ENCODE measurements at places on chromosomes 16 and 17.
A peak's percentile ranks its signal among the peaks of the same experiment; 100 is the strongest.

DNA sequence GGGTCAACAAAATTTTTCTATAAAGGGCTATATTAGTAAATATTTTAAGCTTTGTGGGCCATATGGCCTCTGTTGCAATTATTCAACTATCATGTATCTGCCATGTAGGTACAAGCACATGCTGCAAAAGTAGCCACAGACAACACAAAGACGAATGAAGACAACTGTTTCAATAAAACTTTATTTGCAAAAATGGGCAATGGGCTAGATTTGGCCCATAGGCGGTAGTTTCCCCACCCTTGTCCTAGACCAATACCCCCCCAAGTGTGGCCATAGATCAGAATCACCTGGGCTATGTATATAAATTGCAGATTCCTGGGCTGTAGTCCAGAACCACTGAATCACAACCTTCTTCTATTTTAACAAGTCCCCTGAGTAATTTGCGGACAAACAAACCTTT lies 331.0 kb upstream of the PSMD7 start:
- DNase-seq = no peak

GRCh38 chr17:11916091-11916490 lies 81.2 kb downstream of the ZNF18 start:
- DNase-seq = no peak

DNA sequence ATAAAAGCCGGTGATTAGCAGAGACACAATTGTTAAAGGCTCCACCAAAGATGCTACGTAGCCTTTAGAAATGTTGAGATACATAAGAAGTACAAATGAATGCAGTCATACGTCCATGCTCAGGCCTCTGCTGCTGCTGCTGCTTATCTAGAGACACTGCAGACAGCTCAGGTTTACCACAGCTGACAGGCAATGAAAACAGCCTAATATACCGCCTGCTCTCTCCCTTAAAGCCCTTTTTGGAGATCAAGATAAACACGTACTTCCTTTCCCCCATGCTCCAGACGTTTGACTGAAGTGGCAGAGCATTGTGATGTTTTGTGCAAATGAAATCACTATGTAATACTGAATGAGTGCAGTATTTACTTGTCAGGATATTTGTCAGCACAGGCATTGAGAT lies 185.3 kb downstream of the AATF start:
- DNase-seq = no peak

GRCh38 chr16:57534337-57534880 lies 2.0 kb downstream of the CCDC102A start:
- no peak for DNase-seq

GRCh38 chr17:1796800-1797199 lies 32.9 kb downstream of the SMYD4 start:
- no peak for DNase-seq

DNA sequence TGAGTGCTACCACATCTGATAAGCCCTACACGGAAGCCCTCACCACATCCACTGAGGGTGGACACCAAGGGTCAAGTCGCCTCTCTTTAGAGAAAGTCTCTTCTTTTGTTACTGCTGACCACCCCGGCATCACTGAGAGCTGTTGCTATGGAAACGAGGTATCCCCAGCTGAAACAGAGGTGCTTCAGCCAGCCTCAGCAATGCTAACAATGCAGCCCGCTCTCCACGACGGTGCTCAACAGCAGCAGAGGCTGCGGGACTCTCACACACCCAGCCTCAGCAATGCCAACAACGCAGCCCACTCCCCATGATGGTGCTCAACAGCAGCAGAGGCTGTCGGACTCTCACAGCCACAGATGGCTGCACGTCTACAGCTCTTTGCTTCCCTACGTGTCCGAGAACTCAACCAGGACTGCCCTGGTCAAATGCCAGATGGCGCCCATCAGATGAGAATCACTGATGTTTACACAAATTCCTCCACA lies 41.4 kb downstream of the VPS53 start:
- no peak for DNase-seq

DNA sequence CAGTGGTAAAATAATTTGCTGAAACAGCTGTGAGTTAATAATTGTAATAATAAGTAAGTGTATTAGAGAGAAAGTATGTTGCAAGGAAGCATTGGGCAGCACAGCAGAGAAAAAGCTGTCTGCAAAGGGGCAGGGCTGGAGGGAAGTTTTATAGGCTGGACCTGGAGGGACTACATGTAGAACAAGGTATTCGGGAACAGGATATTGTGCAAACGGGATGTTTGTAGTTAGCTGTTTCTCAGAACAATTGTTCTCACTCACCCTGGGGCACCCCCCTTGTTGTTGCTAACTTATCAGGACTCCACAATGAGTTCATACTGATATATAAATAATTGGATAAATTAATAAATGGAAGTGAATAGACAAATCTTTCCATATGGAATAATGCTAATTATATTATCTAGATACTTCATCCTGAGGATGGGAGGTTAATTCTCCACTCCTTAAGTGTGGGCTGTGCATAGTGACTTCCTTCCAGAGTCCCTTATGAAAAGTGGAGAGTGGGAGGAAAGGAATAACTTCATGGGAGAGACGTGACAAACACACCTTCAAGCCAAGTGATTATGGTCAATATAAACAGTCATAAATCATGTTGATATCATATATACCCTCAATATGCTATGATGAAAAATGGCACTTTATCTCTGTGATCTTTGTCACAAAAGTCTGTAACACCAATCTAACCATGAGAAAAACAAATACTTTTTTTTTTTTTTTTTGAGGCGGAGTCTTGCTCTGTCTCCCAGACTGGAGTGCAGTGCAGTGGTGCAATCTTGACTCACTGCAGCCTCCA lies 85.4 kb downstream of the PPM1E start:
- DNase-seq = no peak

DNA sequence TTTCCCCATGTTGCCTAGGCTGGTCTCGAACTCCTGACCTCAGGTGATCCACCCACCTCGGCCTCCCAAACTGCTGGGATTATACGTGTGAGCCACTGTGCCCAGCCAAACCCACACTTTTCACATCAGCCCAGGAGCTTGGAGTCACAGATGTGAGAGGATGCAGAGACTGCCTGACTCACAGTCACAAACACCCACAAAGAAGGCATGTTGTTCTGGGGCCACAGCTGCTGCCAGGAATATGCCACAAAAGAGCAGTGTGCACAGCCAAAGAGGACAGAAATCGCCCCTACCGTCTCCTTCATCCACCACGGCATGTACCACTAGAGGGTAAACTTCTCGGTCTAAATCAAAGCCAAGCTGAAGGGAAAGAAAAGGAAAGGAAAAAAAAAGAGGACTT lies 25.1 kb upstream of the FOXJ1 start:
- no peak for DNase-seq

DNA sequence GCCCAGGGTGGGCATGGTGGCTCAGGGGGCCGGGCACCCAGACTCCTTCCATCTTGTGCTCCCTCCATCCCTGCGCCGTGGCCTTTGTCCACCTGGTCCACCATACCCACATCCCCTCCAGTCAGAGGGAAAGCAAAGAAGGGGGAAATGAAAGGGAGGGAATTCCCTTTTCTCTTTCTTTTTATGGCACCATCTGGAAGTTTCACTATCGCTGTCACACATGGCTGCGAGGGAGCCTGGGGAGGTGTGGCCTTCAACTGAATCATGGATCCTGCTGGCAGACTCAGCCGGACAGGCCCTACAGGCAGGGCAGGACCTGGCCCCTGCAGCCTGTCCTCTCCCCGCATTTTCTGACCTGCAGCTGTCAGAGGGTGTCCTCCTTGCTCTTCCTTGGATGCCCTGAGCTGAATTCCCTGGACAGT lies 6.2 kb downstream of the SLC12A3 start:
- no peak for DNase-seq

- no peak for DNase-seq
Measured at GRCh38 chr17:48025904-48026501, 11.6 kb downstream of the COPZ2 start.

DNA sequence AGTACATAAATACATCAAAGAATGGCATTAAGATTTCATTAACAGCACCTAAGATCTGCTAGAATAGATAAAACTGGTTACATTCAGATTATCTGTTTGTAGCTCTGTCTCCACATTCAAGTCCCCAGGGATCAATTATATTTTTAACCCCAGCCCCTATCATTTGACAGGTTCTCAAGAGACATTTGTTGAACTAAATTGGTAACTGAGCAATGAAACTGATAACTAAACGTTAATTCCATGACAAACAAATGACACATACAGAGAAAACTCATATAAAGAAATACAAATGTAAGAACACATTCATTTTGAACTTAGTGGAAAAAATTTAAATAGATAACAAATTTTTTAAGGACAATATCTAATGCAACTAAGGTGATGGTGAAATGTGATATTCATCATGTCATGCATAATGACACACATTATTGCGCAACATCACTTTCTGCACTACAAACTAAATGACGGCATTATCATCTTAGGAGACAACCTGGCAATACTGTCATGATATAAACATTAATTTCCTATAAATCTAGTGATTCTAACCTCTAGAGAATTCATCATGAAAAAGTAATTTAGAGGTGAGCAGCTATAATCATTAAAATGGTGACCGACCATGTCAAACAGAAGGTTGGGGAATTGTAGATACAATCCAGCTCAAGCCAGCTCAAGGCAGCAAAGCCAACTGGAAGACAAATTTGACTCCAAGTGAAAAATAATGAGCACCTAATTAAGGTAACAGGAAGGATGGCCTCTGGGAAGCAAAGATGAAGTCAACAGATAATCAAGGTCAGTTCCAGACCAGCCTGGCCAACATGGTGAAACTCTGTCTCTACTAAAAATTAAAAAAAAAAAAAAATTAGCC lies 9.5 kb downstream of the ARHGAP17 start:
- DNase-seq = peak; percentile 46

DNA sequence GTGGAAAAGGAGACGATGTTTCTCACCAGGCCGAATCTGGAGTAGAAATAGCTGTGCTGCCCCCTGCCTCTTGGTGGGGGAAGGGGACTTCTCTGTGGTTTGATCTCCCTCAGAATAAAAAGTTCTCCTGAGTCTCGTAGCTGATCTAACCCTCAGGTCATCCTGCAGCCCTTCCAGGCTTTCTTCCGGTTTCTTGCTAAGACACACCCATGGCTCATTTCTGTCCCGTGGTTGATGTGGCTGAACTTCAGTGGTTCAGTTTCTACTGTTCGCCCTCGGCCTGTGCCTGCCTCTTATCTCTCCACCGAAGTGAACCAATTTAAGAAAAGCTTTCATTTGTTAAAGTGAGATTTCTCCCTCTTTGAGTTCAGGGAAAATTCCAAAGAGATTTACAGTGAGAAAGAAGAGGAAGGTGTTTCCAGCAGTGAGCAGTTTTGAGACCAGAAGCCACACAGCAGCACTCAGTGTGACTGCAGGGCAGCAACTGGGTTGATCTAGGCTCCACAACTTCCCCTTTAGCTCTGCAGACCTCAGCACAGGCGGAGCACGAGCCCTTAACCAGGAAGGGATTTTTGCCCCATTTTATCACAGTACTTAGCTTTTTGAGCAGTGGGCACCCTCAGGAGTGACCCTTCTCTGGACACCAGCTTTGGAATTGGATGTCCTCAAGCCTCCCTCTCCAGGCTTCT lies 34.9 kb upstream of the CACNG5 start:
- DNase-seq = no peak

DNA sequence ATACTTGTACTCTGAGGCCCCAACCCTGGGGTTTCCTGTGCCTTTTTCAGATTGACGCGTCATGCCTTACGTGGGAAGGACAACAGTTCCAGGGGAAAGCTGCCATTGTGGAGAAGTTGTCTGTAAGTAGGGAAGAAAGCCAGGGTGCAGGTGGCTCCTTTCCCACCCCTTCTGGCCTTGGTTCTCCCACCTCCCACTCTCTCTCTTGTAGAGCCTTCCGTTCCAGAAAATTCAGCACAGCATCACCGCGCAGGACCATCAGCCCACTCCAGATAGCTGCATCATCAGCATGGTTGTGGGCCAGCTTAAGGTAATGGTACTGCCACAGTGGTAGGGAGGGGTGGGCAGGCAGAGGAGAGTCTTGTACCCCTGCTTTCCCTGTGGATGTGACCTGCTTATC lies 4.6 kb upstream of the EDC4 start:
- no peak for DNase-seq

DNA sequence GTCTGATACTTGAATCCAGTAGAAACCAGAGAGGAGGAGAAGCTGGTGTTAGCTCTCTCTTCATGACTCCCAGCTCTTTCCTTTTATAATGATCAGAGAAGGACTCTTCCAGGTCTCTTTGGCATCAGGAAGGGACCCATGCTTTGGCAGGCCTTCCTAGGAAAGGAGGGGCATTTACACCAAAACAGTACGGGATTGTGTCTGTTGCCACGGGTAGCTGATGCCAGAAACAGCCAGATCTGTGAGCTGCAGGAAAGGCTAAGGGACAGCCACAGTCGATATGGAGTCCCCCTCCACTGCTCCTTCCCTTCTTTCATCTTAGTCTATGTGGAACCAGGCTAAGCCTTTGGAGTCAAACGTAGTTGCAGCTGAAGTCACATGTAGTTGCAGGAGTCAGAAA lies 9.3 kb downstream of the CEP295NL start:
- DNase-seq = no peak

DNA sequence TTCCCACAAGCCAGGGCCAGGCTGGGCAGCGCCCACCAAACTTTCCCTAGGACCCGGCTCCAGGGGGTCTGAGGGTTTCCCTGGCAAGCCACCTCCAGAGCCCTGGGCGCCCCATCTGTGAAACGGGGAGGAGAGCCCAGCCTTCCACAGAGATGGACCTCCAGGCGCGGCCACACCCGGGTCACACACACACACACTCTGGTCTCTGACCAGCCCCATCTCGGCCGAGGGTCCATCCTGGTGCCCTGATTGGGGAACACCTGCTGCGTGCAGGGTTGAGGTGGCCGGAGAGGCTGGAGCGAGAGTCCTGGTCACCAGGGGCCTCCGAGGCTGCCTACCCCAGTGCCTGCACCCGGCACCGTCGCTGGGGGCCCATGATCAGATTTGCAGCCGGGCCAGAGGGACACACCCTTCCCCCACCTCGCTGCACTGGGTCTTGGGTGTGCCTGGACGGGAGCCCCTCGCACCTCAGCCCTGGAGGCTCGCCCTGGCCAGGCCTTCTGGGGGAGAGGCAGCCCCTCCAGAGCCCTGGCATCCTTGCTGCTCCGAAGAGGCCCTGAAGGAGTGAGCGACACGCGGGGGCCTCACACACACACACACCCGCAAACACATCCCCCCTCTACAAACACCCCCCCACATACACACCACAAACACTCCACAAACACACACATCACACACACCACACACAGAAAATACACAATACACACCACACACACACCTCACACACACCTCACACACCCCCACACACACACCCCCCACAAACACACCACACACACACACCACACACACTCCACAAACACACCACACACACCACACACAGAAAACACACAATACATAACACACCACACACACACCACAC lies 29.7 kb downstream of the SLC25A10 start:
- no peak for DNase-seq

DNA sequence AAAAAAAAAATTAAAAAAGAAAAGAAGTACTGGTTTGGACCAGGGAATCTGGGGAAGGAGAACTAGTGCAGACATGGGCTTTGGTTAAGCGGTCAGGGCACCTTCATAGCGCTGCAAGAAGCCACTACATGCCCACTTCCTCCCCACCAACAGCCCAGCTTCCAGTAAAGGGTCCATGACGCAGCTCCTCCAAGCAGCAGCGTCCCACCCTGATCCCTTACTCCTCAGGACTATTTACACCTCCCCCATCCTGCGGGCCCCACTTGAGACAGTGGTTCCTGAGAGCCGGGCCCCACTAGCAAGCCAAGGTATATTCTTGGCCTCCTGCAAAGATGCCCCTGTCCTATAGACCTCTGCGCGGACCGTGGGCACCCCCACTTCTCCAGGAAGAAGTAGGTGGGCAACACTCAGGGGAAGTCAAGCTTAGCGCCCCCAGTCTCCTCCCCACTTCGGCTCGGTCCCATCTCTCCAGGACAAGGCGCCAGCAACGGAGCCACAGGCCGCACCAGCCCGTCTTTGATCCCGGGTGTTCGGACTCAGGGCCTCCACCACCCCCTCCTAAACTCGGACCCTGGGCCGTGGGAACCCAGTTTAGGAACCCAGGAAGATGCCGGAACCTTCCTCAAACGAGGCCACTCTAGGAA lies 913 bp upstream of the PRR14 start:
- peak; percentile 33 for DNase-seq

Measured in activated CD4-positive, alpha-beta T cell treated with anti-CD3 and anti-CD28 coated beads, Interleukin-10, Interleukin-2, amounts not matched to agents 100 ng/mL and 50 ng/mL, durations not matched to agents 16 hours and 8 hours (primary cell).